Mesothelial cell of epicardium (in vitro differentiated cells): ENCODE measurements at places on chromosomes 7 and 10.

- DNase-seq, result no peak
Measured at GRCh38 chr7:134910968-134911367, 75.3 kb upstream of the AGBL3 start.

DNA sequence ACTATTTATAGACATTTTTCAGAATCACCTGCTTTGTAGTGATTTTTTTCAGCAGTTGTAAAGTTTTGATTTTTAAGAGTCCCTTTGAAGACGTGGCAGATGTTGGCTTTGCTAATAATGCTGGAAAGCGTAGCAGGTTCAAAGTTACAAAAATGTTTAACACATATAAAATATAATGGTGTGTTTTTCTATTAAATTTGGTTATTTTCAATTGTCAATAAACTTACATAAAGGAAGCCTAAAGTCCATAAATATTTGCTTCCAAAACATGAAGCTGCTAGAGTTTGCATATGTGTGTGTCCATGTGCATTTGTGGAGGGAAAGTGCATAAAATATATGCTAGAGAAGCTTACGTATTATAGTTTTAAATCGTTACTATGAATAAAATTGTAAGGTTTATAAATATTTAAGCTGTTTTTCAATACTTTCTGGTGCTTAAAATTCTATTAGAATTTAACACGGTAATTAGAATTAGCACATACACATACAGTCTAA, 3.7 kb downstream of the MEOX2 start:
- no peak for DNase-seq

- DNase-seq, result no peak
Measured at GRCh38 chr10:35470248-35470924, 134.1 kb downstream of the CCNY start.

DNA sequence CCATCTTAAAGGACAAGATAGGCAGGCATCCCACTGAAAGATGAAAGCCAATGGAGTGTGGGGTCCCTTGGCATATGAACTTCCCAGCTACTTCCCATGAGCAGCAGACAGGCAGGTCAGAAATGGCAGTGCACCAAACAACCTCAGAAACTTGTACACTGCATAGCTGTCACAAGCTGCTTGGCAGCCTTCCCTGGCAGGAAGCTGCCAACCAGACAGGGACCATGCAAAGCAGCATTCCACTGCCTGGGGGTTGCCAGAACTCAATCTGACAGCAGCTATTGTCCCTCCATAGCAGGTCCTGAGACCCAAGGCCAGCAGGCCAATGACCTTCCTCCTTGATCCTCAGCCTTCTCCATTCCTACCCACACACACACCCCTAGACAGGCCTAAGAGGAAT, 139.5 kb downstream of the PLCE1 start:
- DNase-seq, result no peak
